ENCODE measurements at places on chromosomes 1 and 21. TPM values are rescaled to one million over a fixed set of nuclear protein-coding genes. Genes with fewer than 3 reads are reported as not detected.

DNA sequence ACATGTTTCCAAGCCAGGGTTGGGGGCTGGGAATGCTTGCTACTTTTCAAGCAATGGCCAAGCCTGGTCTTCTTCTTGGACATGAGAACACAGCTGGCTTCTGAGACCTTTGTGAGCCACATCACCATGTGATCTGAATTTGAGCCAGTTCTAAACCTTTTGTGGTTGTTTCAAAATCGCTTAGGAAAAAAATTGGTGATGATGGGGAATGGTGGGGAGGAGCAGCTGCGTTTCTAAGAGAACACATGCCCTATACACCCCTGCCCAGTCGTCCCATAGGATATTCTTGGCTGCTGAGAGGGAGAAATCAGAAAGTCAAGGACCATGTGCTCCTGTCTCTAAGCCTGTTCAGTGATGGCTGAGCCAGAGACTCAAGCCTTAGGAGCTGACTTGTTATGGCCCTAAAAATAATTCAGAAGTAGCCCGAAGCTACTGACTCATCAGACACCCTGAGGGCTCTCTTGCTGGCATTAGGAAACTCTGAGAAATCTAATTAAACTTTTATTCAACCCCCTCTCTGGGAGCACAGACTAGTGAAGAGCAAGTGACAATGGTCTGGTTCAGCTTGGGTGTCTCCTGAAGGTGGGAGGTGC lies 30.5 kb downstream of the CCDC185 start:
- no peak for DNase-seq

DNA sequence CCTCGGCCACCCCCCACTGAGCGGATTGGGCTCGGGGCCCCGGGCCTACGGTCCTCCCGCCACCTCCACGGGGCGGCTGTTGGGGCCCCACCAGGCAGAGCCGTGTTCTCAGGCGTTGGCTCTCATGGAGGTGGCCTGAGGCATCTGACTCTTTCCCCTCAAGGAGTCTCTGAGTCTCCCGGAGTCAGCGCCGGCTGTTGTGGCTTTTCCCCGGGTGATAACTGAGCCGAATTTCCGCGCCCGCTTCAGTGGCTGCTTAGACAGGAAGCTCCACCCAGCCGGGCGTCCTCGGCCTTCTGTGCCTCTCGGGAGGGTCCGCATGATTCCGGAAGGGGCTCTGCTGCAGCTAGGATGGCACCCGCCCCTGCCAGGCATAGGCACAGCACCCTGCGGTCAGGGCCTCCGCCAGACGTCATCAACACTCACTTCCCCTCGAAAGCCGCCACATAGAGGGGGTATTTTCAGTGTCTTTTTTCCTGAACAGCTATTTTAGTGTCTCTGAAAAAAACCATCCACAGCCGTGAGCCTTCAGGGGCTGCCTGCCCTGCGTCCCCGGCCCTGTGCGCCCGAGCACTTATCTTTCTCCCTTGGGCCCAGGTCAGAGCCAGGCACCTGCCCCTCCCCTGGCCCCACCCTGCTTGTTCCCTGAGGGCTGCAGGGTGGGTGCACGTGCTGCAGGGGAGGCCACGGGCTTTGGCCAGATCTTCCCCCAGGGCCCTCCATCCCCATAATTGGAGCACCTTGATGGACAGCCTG lies 72.9 kb downstream of the SKI start:
- peak; percentile 66 for DNase-seq

GRCh38 chr1:52238887-52239707 lies 97.2 kb downstream of the ZFYVE9 start:
- no peak for DNase-seq

GRCh38 chr1:217402301-217402700 lies 228.6 kb downstream of the GPATCH2 start:
- no peak for DNase-seq

CFHR1 gene
- total RNA-seq: not detected

IPP gene
- 9.4 TPM for total RNA-seq
